Hindlimb muscle (tissue), 1 donor: ENCODE measurements at places on chromosomes 5 and 9. TPM values are rescaled to one million over a fixed set of nuclear protein-coding genes. Genes with fewer than 3 reads are reported as not detected.

Gene TUSC1
- polyA plus RNA-seq, result 12.4 TPM

Gene TIMD4
- polyA plus RNA-seq, result 2.0 TPM

- DNase-seq, result no peak
Observed at GRCh38 chr5:132363431-132364112, 5.9 kb upstream of the SLC22A5 start.

GRCh38 chr5:125411744-125412560 is 665.5 kb upstream of the ZNF608 start:
- DNase-seq, result peak; percentile 19

DNA sequence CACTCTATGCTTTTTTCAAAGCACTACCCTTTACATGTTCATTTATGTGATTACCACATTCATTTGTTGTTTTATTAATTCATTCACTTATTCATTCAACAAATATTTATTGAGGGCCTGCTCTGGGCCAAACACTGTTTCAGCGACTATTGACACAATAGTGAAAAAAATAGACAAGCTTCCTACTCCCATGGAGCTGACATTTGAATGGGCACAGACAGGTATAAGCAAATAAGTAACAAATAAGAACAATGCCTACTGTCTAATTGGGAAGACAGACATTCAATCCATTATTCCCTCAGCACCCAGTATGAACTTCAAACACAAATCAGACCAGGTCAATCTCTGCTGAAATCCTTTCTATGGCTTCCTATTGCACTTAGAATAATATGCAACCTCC is 156.9 kb upstream of the NR3C1 start:
- DNase-seq, result no peak

- no peak for DNase-seq
Observed at GRCh38 chr9:76560481-76560922, 101.5 kb downstream of the GCNT1 start.

Gene CCL19
- polyA plus RNA-seq, result not detected

Gene GRXCR2
- polyA plus RNA-seq, result not detected

GRCh38 chr5:41848983-41849382 is 21.2 kb downstream of the OXCT1 start:
- no peak for DNase-seq
